IPS DF 6.9 (cell line): ENCODE measurements at places on chromosomes 2 and 18.

DNA sequence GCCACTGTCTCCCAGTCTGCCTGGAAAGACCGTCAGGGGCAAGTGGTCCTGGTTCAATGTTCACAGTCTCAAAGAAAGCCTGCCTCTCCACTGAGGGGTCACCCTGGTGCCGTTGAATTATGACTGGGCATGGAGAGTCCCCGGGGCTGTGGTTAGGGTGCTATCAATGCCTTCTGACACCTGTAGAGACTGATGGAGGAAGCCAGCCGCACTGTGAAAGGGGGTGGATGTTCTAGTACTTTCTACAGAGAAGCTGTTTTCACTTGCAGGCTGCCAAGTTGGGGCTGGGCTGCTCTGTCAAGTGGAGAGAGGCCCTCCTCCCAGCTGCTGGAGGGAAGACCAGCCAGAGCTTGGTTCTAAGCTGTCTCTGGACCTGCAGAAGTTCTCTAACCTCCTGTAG is 80.5 kb downstream of the BCL2L11 start:
- no peak for DNase-seq

DNA sequence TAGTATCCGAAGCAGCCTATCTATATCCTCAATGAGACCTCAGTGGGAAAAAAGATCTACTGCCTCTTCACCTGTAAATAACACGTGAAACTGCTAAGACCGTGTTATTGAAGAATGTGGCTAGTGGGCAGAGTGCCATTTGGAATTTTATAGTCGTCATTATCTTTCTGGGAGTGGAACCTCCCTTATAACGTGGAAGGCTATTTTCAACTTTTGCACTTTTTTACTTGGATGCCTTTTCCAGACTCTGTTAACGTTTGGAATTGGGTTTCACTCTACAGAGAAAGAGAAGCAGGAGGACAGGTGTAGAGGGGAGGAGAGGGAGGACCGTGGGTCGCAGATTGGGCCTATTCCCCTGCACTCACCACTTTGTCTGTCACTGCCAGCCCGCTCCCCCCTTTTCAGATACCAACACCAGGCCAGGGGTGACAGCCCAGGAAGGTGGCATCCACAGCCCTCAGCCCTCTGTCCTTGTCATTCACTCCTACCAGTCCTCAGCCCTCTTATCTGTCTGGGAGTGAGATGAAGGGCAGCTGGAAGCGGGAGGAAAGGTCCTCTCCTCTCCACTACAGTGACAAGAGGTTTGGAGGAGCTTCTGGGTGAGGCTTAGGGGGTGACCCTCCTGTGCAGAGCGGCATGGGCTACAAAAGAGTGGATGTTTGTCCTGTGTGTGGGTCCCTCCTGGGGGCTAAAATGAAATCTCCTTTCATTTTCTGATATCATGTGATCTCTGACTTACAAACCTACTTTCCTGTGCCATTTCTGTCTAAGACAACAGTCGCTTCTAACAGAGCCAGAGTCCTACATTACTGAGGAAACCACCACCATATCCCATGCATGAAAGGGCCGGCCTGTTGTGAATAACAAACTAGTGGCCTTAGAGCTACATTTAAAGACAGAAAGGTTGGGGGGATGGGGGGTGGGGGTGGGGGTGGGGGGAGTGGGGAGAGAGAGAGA is 23.9 kb upstream of the CEP68 start:
- DNase-seq = no peak

GRCh38 chr2:96698221-96698861 is 41.5 kb downstream of the LMAN2L start:
- DNase-seq = no peak

DNA sequence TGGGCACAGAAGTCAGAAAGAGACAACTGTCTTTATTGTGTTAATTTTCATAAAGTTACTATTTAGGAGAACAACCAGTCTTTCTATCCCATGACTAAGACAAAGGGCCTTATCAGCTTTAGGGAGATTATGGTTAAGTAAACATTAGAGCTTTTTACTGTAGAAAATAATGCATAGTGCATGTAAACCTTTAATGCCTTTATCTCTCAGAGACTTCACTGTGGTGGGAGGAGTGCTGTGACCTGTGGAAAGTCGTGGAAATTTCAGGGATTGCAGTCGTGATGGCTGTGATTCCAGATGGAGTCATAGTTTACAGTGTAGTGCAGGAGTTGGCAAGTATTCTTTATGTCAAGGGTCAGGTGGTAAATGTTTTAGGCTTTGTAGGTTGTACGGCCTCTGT is 15.8 kb downstream of the ZNF236 start:
- no peak for DNase-seq

DNA sequence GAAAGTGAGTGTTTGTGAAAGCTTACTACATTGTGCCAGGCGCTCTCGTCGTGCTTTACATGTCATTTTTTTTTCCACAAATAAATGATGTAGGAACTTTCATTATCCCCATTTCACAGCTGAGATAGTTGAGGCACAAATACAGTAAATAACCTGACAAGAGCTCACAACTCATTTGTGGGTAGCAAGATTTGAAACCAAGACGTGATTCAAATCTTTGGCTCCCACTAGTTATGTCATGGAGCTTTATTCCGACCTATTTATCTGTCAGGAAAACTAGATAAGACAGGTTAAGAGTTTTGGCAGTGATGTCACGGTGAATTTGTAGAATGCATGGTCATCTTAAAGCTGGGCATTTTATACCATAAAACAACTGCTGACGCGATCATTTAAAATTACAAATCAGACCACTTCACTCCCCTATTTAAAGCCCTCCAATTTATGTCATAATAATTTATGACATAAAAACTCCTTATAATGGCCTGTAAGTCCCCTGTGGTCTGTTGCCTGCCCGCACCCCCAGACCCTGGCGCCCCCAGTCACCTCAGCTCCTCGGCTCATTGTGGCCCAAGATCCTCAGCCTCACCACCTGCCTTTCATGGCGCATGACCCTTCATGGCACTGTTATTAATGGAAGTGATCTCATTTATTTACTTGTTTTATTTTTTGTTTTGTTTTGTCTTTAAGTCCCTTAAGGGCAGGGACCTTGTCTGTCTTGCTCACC is 678 bp upstream of the ZNF24 start:
- no peak for DNase-seq

DNA sequence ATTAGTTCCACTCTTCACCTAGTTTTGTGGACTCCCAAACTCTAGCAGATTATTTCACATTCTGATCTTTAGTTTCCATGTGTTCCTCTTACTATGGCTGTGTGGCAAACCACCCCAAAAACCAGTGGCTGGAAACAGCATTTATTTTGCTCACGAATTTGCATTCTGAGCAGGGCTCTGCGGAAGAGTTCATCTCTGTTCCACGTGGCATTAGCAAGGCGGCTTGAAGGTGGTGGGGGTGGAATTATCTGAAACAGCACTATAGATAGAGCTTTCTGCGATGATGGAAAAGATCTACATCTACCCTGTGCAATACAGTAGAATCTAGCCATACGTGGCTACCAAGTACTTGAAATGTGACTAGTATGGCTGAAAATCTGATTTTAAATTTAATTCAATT is 5.9 kb downstream of the TWSG1 start:
- no peak for DNase-seq

DNA sequence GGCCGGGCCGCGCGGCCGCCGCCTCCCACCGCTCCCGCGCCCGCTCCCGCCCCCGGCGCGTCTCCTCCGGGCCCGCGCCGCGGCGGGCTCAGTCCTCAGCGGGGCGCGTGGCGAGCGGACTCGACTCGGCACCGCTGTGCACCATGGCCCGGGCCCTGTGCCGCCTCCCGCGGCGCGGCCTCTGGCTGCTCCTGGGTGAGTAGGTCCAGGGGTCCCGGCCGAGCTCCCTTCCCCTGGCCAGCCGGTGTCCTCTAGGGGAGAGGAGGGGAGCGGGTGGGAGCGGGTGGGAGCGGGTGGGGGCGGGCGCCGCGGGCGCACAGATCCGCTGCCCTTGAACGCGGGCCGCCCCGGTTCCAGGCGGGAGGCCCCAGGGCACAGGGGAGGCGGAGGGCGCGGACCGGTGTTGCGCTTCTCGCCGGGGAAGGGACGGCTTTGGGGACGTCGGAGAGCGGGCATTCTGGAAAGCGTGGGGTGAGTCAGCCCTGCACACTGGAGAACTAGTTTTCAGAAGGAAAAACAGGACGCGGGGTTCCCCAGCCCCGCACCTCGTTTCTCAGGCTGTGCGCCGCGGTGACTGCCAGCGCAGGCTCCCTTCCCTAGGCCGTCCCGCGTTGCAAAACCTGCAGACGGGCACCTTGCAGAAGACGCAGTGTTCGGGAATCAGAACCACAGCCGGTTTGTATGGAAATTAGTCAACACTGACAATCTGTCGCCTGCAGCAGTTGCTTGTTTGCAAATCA is at the start of gene RAMP1:
Gene RAMP1, plus strand, starts transcription at position 91 of the 740 bp plus-strand sequence. Its CDS starts 53 bp downstream, at position 144.
- DNase-seq = no peak

GRCh38 chr2:32697156-32697555 is 69.3 kb downstream of the TTC27 start:
- no peak for DNase-seq

DNA sequence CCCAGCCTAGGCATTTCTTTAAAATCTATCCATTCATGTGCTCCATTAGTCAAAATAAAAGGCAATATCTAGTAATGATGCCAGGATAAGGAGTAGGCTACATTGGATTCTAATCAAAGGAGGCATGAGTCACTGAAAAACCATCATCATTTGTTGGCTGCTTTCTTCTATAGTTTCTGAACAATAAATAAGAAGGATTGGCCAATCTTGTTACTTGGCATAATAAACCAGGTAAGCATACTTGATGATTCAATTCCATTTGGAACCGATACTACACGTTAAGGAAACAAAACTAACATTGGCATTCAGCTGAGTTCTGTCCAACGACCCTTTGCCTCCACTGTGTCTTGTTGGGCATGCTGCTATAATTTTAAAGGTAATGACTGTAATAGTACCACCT is 27.2 kb downstream of the ATP8B1 start:
- DNase-seq = no peak

- DNase-seq = no peak
These were observed 42.7 kb upstream of the GLS start for GRCh38 chr2:190837952-190838361.

GRCh38 chr18:68839701-68840100 is 41.8 kb downstream of the CCDC102B start:
- no peak for DNase-seq

DNA sequence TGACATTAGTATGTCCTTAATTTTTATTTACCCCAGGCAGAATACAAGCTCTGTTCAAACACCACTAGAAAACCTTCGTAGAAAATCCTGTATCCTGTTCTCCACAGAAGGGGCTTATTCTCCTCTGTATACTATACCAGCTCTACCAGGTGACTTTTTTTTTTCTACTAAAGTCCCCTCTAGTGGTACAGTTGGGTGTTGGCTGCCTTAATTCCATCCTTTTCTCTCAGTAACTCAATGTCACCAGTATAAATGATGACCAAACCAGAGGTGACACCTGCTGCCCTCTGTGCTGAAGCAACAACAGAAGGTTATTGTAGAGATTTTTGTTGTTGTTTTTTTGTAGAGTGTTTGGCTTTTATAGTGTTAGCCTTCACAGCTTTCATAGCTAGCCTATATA is 1322.0 kb downstream of the LRP1B start:
- DNase-seq = no peak

GRCh38 chr2:60899230-60899891 is 18.0 kb downstream of the REL start:
- DNase-seq = no peak

DNA sequence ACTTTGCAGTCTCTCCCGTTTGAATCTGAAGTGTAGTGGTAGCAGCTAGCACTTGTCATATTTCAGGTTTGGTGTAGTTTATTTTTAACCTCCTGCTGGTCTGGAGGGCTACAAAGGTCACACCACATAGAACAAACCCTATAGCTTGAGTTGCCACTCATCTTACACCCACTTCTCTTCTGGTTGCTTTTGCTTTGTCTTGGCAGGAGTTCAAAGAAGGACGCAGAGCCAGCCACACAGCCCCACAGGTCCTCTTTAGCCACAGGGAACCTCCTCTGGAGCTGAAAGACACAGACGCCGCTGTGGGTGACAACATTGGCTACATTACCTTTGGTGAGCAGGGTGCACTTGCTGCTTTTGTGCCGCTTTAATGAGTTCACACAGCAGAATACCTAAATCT is 15.6 kb upstream of the GPBAR1 start:
- DNase-seq = no peak

GRCh38 chr2:26608557-26608956 is 32.6 kb downstream of the CIB4 start:
- DNase-seq = no peak

DNA sequence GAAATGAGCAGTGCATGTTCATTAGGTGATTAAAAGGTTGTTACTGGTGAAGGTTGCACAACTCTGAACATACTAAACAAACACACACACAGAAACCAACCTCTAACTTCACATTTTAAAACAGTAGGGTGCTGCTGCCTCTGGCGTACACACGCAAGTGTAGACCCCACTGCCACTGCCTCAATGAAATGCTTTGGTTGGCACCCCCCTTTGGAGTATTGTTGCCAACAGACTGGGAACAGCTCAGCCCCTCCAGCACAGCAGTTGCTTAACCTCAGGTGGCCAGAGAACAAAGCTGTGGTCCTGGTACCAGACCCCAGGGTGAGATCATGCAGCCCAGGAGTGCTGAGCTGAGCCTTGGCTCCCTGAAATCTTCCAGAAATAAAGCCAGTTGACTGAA is 138.6 kb downstream of the TMEM18 start:
- DNase-seq = no peak

DNA sequence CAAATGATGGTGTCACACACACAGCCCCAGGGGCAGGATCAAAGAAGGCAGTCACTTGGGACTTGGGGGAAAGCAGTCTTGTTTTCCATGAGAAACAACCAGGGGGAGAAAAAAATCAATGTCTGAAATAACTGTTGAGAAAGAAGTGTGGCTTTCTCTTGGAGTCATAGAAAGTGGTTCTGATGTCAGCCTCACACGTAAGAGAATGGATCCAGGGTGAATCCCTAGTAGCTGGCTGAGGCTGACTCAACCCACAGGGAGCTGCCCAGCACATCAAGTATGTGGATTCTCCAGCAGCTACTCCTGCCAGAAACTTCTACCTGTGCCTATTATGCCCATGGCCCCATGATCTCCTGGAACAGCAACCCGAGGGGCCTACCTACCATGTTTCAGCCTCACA is 33.6 kb upstream of the ZBTB7C start:
- no peak for DNase-seq

GRCh38 chr2:235627682-235628081 is 133.8 kb downstream of the AGAP1 start:
- no peak for DNase-seq

DNA sequence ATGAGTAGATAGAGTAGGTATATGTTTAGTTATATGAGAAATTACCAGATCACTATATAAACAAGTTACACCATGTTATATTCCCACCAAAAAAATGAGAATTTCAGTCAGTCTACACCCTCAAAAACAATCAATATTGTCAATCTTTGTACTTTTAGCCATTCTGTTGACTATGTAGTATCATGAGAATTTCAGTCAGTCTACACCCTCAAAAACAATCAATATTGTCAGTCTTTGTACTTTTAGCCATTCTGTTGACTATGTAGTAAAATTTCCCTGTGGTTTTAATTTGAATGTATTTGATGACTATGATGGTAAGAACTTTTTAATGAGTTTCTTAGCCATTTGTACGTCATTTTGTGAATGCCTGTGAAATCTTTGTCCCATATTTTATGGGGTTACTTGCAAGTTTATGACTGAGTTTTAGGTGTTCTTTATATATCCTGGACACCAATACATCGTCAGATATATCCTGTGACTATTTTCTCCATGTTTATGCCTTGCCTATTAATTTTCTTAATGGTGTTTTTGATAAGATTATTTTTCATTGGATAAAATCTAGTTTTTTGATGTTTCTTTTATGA is 528.4 kb upstream of the SPHKAP start:
- no peak for DNase-seq
